ENCODE measurements at places on chromosomes 4 and X. TPM values are rescaled to one million over a fixed set of nuclear protein-coding genes. Genes with fewer than 3 reads are reported as not detected.

UPF3B gene
- 2.3 TPM for total RNA-seq

APOO gene
- 2.0 TPM for total RNA-seq

PNMA3 gene
- total RNA-seq: 1.3 TPM

NUP62CL gene
- 2.3 TPM for total RNA-seq

DMRTC1 gene
- total RNA-seq: not detected
